RPMI7951 (cell line): ENCODE measurements at places on chromosomes 1 and 21. TPM values are rescaled to one million over a fixed set of nuclear protein-coding genes. Genes with fewer than 3 reads are reported as not detected.

DNA sequence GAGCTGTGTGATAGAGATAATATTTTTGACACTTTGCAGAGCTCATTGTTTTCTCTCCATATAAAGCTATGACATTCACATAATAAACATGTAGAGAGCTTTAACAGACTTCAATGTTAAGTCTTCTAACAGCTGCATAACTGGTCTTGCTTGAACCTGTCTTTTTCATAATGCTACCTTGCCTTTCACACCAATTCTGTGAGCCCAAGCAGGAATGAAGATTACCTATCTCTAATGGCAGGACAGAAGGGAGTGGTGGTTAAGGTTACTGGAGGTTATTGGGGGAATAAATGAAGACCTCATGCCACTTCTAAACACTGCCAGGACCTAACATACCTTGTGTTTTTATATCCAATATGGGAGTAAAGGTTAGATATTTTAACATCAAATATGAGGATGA, 2.3 kb upstream of the CD55 start:
- no peak for DNase-seq

DNA sequence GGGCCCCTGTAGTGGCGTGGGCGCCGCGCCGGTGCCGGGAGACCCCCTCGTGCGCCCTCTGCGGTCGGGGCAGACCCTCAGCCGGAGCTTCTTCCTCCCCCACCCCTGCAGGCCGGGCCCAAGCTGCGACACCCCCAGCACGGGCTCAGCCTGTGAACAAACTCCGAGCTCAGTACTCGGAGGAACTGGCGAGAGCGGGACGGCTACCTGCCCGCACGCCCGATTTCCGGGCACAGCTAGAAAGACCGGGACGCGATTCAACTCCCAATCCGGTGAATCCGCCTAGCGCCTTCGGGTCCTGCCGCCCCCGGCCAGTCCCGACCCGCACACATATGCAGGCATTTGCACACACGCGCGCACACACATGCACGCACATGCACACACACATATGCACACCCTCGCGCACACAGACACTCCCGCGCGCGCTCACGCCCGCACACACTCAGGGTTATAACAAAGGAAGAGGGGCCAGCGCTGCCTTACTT, 580 bp upstream of the BLACAT1 start:
- no peak for DNase-seq

GRCh38 chr21:31501926-31502325, 157.6 kb upstream of the SOD1 start:
- DNase-seq: no peak

GRCh38 chr1:117606649-117607430, 992 bp downstream of the TENT5C start:
- peak; percentile 26 for DNase-seq

DNA sequence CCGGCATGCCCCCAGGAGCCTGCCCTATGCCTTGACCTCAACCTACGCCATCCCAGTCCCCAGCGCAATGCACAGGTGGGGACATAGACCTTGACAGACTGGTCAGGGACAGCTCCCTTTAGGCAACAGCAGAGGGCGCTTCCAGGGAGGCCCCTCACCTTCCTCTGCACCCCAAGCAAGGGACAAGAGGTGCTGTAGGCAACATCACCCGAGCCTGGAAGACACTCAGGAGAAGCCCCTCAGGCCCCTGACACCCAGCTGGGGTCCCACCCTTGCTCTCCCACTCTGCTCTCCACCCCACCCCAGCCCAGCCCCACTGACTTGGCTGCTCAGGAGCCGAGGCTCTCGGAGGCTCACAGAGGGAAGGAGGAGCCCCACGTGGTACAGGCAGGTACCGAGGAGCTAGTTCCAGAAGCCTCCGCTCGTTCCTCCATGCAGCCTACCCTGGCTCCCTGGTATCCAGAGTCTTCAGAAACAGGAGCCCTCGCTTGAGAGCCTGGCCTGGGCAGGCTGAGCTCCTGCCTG, 2.4 kb upstream of the WNT3A start:
- DNase-seq: peak; percentile 28

DNA sequence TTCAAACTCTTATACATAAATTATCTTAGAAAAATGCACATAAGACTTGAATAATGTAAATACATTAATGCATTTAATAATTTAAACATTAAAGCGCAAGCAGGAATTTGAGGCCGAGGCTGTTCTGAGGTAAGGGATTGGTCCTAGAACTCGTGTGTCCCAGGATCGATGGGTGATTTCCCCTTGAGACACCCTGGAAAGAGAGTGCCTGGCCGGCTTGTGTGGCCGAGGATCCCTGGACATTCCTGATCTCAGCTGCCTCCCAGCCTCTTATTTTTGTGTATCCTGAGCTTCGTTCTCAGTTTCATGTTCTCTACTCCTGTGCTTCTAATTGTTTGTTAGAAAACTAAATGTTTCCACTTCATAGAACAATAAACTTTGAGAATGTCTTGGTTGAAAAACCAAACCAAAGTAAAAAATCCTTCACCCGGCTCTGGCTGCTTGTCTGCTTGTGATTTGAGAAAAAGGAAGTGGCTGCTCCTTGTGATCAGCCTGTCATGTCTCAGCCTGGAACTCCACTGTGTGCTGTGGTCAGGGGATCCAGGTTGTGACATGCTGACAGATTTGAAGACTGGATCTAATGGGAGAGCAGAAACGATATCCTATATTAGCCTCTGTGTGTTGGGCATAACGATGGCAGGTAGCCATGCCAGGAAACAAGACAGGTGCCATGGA, 40.7 kb downstream of the PEX14 start:
- no peak for DNase-seq

GRCh38 chr1:92859400-92860039, 27.7 kb downstream of the RPL5 start:
- DNase-seq: no peak

DNA sequence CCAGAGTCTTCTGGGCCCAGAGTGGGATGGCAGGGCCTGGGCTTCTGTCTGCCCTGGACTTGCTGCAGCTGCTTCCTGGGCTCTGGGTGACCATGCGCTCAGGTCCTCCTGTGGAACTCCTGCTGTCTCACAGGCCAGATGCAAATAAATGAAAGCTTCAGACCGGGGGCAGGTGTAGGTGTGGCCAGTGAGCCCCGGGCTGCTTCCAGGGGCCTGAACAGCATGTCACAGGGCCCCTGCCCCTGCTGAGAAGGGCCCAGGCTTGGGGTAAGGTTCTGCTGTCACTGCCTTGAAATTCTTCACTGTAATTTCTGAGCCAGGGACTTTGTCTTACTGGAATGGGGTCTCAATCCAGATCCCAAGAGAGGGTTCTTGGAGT, 2.5 kb upstream of the PKNOX1 start:
- no peak for DNase-seq

DNA sequence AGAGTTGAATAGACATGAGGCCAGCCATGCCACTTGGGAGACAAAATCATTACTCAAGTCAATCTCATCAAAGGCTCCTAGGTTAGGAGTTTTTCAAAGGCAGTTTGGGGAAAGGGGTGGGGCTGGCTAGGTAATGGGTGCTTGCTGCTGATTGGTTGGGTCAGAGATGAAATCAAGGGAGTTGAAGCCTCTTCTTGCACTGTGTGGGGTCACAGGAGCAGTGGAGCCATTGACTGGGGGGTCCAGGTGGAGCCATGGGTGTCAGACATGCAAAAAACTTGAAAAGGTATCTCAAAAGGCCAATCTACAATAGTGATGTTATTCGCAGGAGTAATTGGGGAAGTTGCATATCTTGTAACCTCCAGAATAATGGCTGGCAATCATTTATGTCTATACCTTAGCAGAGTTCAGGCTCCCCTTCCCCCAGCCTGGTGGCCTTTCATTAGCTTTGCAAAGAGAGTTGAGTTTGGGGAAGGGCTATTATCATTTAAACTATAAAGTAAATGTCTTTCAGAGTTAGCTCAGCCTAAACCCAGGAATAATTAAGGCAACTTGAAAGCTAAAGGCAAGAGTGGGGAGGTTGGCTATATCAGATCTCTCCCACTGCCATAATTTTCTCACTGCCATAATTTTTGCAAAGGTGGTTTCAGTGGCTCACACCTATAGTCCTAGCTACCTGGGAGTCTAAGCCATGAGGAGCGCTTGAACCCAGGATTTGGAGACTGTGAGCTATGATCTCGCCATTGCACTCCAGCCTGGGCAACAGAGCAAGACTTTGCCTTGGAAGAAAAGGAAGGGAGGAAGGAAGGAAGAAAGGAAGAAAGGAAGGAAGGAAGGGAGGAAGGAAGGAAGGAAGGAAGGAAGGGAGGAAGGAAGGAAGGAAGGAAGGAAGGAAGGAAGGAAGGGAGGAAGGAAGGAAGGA, 7.8 kb upstream of the PINK1 start:
- no peak for DNase-seq

- DNase-seq: no peak
Measured at GRCh38 chr1:1148569-1148968, 25.1 kb upstream of the TTLL10 start.

- no peak for DNase-seq
Measured at GRCh38 chr1:99673315-99673714, 27.4 kb downstream of the PALMD start.

GRCh38 chr1:114618606-114619005, 37.2 kb upstream of the BCAS2 start:
- DNase-seq: no peak

- peak; percentile 28 for DNase-seq
Measured at GRCh38 chr1:83741348-83741747, 257.6 kb downstream of the TTLL7 start.

DNA sequence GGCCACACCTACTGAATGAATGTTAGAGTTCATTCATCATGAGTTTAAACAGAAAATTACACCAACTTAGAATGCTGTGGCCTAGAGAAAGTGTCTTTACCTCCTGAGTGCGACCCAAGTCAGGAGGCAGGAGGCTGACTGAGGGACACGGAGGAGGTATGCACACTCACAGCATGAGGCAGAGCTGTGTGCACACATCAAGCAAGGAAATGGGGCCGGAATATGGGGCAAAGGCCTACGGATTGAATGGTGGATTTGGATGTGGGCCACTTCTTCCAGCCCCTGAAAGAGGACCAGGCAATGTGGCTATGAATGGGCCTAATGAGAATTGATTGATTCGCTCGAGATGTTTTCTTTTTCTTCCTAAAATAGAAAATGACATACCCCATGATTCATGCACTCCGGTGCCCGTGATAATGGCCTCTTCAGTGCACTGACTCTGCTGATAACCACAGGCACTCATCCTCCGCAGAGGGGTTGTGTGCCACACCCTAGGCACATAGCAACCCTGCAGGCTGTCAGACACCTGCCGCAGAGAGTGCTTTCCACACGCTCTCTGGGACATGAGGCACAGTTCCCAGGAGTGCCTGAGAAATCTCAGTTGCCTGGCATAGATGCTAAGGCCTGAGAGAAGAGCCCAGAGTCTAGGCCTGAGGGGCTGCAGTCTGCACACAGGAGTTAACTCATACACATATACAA, 155.5 kb downstream of the GLUL start:
- peak; percentile 84 for DNase-seq

- DNase-seq: no peak
Measured at GRCh38 chr1:40956407-40956806, 23.1 kb upstream of the CTPS1 start.

DNA sequence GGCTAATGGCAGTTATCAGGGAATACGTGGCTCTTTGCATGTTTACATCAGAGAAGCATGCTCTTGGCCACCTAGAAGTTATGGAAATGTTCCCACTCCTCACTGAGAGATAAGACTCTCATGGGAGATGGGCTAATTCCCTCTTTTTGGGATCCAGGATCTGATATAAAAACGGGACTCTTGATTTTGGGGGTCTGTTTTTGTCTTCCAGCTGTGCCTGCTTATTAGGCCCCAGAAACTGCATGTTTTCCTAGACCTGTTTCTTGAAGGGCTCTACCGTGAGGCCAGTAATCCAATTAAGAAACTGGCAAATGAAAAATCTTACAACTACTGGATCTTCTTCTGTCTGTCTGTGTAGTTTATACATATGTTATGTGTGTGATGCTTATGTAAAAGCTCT, 47.0 kb upstream of the PTCH2 start:
- no peak for DNase-seq

- DNase-seq: no peak
Measured at GRCh38 chr1:18116777-18117176, 9.2 kb downstream of the IGSF21 start.

- DNase-seq: no peak
Measured at GRCh38 chr1:15210651-15211375, 36.2 kb upstream of the FHAD1 start.

- peak; percentile 97 for DNase-seq
Measured at GRCh38 chr1:183604038-183604808, 14.0 kb upstream of the NCF2 start.

DNA sequence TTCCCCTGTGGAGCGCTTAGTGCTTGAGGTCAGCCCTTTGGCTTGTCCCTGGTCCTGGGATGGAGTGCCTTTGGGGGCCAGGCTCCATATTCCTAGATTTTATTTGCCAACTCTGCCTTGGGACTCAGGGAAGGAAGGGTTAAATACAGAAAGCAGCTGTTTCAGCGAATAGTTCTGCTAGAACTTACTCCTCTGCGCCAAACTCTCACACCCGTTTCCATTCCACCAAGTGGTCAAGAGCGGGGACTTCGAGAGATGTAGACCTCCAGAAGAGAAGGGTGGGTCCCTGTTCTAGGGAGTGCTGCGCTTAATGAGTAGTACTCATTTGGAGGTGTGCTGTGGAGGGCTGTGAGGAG, 704 bp upstream of the TOMM40L start:
- no peak for DNase-seq

GRCh38 chr1:109704173-109704572, 7.9 kb upstream of the GSTM5 start:
- no peak for DNase-seq

The AGMAT gene
- 1.2 and 1.6 TPM in 2 replicates for total RNA-seq

The AGO4 gene
- total RNA-seq: 8.1 and 11.3 TPM in 2 replicates

The SERPINC1 gene
- total RNA-seq: 0.39 and 1.1 TPM in 2 replicates

The CSMD2 gene
- total RNA-seq: 0.59 and 1.1 TPM in 2 replicates

The STYXL2 gene
- total RNA-seq: 0.10 and 0.36 TPM in 2 replicates

The KLF17 gene
- total RNA-seq: 0.68 and 1.2 TPM in 2 replicates
